HAP-1 (cell line): ENCODE measurements at places on chromosomes 2 and 18.

GRCh38 chr2:177541258-177541991 is 148.9 kb downstream of the AGPS start:
- no peak for DNase-seq

- DNase-seq = peak; percentile 41
Measured at GRCh38 chr18:34122724-34123334, 101.9 kb downstream of the NOL4 start.

- DNase-seq = no peak
Measured at GRCh38 chr2:172488556-172488955, 61.2 kb downstream of the ITGA6 start.

- no peak for DNase-seq
Measured at GRCh38 chr2:12267042-12267441, 449.7 kb upstream of the TRIB2 start.

- DNase-seq = no peak
Measured at GRCh38 chr2:125596612-125597011, 1059.3 kb upstream of the GYPC start.

GRCh38 chr2:160255408-160255807 is 55.3 kb upstream of the ITGB6 start:
- DNase-seq = no peak

- no peak for DNase-seq
Measured at GRCh38 chr2:145186303-145186702, 666.4 kb upstream of the ZEB2 start.

- no peak for DNase-seq
Measured at GRCh38 chr2:112885506-112885902, 25.5 kb upstream of the IL37 start.

DNA sequence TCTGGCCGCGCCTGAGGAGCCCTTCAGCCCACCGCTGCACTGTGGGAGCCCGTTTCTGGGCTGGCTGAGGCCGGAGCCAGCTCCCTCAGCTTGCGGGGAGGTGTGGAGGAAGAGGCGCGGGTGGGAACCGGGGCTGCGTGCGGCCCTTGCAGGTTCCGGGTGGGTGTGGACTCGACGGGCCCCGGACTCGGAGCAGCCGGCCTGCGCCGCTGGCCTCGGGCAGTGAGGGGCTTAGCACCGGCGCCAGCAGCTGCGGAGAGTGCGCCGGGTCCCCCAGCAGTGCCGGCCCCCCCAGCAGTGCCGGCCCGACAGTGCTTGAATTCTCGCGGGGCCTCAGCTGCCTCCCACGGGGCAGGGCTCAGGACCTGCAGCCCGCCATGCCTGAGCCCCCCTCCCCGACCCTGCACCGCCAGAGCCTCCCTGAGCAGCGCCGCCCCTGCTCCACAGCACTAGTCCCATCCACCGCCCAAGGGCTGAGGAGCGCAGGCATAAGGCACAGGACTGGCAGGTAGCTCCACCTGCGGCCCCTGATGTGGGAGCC is 534.2 kb downstream of the ZNF804A start:
- no peak for DNase-seq

GRCh38 chr18:44682871-44683221 is 2.2 kb downstream of the SETBP1 start:
- no peak for DNase-seq

GRCh38 chr2:200172944-200173581 is 133.4 kb upstream of the SPATS2L start:
- no peak for DNase-seq

GRCh38 chr2:176628438-176628837 is 359.2 kb downstream of the MTX2 start:
- DNase-seq = no peak

DNA sequence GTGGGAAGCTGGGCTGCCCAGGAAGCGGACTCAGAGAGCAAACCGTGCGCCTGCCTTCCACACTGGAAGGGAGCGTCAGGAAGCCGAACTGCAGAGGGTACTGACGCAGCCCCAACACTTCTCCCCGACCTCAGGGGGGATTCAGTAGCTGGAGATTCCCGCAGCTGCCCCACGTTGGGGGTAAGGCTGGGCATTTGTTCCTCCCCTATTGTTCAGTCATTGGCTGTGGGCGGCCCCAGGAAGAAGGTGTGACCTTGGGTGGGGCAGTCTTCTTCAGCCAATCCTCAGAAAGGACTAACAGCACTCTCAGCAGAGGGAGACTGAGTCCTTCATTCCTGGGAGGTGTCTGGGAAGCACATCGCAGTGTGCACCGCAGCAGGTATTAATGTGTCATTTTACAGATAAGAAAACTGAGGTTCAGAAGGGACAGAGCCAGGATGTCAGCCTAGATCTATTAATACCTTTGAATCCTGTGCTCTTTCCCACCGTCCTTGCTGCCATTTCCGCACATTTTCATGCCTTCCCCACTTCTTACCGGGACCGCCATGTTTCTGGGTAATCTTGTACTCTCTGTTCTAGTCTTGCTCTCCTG is 12.1 kb upstream of the C18orf32 start:
- no peak for DNase-seq

DNA sequence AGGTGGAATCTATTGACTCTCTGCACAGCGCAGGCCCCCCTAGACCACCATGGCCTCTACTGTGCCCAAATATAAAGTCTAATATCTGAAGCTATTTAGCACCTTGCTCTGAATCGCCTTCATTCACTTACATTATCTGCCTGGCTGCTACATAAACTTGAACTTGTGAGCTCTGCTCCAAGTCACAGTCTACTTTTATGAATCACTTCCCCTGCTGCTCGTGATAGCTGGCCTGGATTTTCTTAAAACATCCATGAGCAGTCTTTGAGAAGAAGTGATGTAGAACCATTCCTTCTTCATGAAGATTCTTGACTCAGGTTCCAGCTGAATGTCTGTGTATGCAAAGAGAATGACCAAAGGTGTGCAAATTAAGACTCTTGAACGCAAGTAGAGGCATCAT is 359.5 kb downstream of the RND3 start:
- DNase-seq = no peak

- no peak for DNase-seq
Measured at GRCh38 chr2:242011167-242011513, 141.6 kb downstream of the RTP5 start.

DNA sequence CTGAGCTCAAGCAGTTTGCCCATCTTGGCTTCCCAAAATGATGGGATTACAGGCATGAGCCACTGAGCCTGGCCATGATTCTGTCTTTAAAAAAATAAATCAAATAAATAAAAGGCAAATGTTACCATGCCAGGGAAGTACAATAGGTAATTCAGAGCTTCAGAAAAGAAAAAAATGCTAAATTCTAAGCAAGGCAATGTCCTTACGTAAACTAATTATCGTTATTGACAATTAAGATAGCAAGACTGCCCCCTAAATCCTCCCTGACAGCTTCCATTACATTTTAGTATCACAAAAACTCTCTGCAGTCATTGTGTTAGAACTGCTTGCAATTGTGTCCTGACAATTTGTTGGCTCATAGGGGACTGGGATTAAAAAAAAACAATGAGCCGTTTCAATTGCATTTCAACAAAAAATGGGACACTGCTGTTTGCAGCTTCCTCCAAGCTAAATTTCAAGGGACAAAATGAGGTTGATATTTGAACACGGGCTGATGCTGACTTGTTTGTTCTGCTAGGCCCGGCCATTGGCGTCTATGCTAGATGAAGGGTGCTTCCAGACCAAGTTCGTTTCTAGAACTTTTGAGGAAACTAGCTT is 88.9 kb downstream of the MOGAT1 start:
- DNase-seq = peak; percentile 35

- DNase-seq = no peak
Measured at GRCh38 chr2:19127616-19128015, 230.8 kb downstream of the OSR1 start.

DNA sequence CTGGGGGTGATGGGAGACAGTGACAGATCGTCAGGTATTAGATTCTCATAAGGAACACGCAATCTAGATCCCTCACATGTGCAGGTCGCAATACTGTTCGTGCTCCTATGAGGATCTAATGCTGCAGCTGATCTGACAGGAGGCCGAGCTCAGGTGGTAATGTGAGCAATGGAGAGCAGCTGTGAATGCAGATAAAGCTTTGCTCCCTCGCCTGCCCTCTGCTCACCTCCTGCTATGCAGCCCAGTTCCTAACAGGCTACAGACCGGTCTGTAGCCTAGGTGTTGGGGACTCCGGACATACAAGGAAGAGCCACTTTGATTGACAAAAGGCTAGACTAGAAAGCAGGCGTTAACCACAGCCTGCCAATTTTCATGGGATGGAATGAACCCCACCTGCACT is 183.6 kb upstream of the TMEM200C start:
- DNase-seq = no peak

GRCh38 chr2:168436840-168437239 is 19.2 kb upstream of the CERS6 start:
- DNase-seq = no peak

- DNase-seq = peak; percentile 30
Measured at GRCh38 chr18:74204526-74205152, 56.3 kb downstream of the TIMM21 start.

- DNase-seq = no peak
Measured at GRCh38 chr2:19292007-19292406, 66.4 kb downstream of the OSR1 start.

GRCh38 chr2:238573065-238573778 is 146.5 kb downstream of the ASB1 start:
- DNase-seq = peak; percentile 44

DNA sequence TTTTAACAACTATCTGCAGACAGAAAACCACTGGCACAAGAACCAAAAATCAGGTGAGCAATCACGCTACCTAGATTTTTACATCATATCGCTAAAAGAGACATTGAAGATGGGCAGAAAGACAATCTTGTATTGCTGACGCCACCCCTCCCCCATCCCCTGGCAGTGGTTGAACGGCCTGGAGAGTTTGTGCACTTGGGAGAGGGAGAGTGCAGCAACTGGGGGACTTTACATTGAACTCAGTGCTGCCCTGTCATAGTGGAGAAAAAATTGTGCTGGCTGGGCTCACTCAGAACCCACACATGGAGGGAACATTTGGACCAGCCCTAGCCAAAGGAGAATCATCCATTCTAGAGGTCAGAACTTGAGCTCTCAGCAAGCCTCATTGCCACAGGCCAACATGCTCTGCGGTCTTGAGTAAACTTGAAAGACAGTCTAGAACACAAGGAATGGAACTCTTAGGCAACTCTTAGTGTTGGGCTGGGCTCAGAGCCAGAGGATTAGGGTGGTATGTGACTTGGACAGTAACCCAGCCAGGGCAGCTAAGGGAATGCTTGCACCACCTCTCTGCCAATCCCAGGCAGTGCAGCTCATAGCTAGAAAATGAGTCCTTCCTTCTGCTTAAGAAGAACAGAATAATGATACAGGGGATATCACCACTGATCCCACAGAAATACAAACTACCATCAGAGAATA is 220.0 kb upstream of the CYP26B1 start:
- DNase-seq = peak; percentile 41

- DNase-seq = no peak
Measured at GRCh38 chr18:74804677-74805076, 207.0 kb downstream of the ZNF407 start.

DNA sequence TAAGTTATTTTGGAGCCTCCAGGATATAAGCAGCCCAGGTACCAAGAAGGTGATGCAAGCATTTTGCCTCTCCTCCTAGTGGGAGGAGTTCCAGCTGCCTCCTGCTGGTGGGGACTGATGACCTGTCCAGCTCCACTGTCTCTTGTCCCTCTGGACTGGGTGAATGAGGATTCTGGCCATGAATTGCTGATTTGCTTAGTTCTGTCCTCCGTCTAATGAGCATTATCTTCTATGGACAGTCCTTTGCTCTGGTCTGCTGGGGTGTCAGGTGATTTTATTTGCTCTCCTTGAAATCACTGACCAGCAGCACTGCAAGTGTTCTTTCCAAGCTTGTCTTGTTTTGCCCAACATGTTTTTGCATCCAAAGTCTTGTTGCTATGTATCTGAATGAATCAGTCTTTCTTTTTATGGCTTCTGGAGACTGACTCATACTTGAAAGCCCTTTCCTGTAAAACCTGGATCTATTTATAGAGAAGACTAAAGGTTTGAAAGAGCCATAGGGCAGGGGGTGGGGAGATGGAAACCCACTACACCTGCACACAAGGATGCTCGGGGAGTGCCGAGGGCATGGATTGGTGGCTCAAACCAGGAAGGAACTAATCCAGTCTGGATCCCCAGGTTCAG is 40.5 kb upstream of the EFHD1 start:
- no peak for DNase-seq

- no peak for DNase-seq
Measured at GRCh38 chr2:116582850-116583249, 1231.6 kb upstream of the DDX18 start.

DNA sequence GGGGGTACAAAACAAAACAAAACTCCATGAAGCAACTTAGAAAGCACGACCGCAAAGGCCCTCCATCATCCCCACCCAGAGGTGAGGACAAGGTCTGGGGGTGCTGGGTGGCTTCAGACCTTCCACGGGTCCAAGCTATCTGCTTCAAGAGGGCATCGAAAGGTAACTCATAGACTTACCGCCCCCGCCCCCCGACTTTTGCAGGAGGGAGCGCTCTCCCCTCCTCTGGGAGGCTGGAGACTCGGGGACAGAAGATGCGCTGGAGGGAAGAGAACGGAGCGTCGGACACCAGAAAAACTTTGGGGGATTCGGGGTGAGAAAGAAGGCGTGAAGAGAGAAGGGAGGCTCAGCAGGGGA is 300 bp upstream of the STON1 start:
- peak; percentile 52 for DNase-seq

- no peak for DNase-seq
Measured at GRCh38 chr2:21489080-21489479, 365.3 kb downstream of the TDRD15 start.

DNA sequence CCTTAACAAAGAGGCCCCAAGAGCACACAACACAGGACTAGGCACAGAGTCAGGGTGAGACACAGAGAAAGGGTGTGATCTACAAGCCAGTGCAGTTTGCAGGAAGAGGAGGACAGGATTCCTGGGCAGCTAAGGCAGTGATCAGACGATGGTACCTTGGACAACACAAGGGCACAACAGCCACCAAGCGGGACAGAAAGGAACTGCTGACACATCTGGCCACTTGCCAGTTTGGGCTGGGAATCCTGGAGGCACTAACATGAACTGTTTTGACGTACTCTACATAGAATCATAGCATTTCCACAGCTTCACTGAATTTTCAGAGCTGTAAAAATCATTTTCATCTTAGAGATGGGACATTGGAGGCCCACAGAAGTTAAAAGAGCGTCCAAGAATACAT is 221.5 kb upstream of the SLC35G4 start:
- DNase-seq = peak; percentile 36

DNA sequence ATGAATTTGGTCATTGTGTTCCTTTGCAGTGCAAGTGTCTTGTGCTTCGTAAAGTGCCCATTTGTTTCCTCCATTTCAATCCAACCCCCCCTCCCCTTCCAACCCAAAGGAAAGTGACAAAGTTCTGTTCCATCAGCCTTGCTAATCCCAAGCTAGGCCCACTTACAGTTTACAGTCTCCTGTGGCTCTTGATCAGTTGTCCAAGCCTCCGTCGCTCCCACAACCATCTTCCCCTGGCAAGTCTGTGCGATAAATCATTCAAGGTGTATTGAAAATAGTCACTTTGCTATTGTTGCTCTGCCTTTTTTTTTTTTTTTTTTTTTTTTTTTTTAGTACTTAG is 6.5 kb downstream of the POU3F3 start:
- DNase-seq = peak; percentile 64

DNA sequence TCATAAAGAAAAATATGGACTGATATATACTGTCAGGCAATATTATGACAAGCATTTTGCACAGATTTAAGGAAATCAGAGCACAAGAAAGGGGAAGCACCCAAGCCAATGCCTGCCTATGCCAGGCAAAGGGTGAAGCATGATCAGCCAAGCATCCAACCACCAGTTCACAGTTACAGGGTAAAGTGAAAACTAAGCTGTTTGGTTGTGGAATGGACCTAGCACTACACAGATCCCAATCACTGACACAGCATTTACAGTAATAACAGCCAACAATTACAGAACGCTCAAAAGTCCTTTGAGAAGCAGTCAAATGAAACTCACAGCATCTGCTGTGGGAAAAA is 90.3 kb downstream of the SP3 start:
- DNase-seq = no peak

GRCh38 chr2:4122726-4123125 is 419.4 kb downstream of the DCDC2C start:
- no peak for DNase-seq
